ENCODE measurements at places on chromosomes 1 and 21.

DNA sequence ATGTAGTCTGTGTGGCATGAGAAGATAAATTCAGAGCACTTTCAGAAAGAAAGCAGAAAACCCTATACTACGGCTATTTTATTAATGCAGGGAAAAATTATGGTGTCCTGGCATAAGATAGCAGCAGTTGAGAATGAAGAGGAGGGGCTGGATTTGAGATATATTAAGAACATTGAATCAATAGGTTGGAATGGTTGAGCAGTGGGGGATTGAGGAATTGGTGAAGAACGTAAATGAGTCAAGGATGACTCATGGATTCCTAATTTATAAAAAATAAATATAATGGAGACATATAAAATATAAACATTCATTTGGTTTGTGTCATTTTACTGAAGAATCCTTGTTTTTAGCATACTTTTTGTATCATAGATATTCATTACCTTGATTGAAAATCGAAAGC lies 234.3 kb upstream of the ADAMTS5 start:
- DNase-seq: peak; percentile 49

- DNase-seq: no peak
These were observed 18.7 kb upstream of the CSF1 start for GRCh38 chr1:109891930-109892329.

DNA sequence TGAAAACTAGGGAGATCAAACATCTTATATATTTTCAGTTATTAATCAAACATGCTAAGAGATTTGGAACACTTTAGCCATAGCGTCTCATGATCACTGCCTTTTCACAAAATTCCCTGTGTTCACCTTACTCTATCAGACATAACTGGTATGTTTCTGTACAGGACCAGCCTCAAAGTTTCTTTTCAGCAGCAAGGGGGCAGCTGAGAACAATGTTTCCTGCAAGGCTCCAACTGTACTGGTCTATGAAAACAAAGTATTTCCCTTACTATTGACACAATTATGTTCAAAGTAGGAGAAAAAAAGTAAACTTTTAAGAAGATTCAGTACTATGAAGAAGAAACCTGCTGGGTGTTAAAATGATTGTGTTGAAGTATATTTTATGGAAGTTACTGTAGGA lies 98.5 kb downstream of the ATF6 start:
- DNase-seq: no peak

- no peak for DNase-seq
These were observed 18.7 kb downstream of the TRABD2B start for GRCh38 chr1:47978486-47978885.

DNA sequence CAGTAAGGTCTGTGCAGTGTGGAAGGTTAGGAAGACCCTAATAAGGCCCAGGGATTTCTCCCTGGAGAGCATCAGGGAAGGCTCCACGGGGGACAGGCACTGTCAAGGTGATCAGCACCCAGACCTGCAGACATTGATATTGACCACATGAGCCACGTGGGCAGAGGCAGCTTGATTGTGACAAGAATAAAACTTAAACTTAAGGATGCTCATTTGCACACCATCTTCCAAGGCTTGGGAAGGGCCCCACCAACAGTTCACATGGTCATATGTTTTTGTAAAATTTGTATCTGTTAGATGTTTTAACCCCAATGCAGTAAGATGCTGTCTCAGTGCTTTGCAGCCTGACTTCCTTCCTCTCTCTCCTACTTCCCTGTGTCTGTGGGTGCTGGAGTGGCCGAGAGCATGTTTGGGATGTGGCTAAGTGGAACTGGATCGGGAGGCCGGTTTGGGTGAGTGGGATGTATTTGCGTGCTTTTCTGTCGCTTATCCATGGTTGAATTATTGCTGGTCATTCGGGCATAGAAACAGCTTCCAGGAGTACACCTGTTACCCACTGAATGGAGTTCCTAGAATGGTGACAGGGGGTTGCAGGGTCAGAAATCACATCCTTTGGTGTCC lies 49.8 kb upstream of the OLIG2 start:
- DNase-seq: no peak

DNA sequence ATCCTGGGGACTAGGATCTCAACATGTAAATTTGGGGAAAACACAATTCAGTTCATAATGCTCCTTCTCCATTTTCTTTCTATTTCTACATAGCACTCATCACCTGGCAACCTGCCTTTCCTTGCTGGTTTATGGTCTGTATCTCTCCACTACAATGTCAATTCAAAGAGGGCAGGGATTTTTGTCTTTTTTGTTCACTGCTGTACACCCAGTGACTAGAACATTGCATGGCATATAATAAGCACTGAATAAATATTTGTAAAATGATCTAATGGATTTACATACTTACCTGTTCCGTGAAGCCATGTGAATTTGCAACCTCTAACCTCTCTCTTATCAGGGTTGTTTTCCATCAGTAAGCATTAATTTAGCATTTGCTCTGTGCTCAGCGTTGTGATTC lies 27.4 kb upstream of the TBX15 start:
- no peak for DNase-seq

GRCh38 chr1:203328714-203329122 lies 22.2 kb downstream of the FMOD start:
- no peak for DNase-seq

DNA sequence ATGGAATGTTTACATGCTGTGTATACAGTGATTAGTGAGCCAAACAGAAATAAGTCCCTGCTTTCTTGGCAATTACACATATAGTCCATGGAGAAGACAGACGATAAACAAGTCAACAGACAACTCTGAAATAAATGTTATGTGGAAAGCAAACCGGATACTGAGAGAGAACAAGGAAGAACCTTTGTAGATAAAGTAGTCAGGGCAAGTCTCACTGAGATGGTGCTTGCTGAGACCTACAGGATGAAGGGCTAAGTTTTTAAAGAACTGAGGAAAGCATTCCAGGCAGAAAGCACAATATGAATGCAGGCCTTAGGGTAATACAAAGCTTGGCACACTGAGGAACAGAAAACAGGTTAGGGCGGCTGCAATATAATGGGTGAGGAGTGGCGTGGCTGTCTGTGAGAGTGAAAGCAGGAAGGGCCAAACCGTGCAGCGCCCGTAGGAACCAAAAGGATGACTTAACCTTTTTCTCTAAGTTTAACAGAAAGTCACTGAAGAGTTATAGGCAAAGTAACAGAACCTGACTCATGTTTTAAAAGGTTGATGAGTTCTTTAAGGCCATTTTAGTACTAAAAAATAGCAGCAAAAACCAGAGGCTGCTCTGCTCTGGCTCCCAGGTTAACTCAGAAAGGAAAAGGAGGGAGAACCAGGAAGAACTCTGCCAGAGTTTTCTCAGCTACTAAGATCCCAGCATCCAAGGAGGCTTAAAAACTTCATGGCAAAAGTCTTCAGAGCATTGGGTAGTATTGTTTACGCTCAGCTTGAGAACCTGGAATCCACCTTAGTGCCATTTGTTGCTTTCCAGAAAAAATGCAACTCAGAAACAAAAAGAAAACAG lies 8.7 kb upstream of the TTF2 start:
- no peak for DNase-seq

DNA sequence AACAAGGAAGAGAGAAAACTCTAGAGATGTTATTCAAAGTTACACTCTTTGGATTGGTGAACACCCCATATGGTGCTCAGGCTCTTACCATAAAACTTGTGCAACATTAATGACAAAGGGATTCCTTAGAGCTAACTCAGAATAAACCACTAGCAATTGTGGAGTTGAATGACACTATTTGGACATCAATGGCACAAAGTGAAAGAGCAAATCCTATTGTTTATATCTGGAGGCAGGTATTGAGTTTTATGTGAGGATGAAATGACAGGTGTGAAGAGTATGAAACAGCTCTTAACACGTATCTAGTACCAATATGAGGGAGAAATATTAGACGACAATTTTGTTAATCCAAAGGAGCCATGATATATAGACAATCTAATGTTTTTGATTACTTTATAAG lies 584.9 kb upstream of the PBX1 start:
- no peak for DNase-seq

DNA sequence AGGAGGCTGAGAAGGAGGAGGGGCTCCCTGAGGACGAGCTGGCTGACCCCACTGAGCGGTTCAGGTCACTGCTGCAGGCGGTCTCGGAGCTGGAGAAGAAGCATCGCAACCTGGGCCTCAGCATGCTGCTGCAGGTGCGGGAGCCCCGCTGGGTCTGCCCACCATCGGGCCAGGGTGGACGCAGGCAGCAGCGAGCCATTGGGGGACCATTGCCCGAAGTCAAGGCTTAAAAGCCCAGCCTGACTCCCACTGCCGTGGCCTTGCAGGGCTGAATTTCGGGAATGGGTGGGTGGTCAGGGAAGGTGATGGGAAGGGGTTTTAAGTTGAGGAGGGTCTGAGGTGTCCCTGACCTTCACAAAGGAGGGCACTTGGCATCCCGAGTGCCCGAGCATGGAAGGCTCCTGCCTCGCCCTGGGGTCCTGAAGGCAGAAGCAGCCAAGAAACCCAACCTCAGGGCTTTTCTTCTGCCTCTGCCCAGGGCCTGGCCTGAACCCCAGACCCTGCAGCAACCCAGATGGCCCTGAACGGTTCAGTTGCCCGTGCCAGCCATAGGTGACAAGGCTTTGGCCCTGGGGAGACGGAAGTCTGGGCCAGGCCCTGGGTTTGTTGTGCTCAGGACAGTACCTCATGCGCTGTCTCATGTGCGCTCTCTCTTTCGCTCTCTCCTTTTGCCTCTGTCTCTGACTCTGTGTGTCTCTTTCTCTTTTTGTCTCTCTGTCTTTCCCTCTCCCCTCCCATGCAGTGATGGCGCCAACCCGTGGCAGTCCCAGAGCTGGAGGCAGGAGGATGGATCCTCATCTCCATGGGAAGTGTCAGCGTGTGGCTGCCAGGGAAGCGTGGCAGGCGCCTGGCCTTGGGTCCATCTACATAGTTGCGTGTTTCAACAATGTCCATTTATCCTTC lies 6.2 kb downstream of the RNF187 start:
- DNase-seq: no peak

DNA sequence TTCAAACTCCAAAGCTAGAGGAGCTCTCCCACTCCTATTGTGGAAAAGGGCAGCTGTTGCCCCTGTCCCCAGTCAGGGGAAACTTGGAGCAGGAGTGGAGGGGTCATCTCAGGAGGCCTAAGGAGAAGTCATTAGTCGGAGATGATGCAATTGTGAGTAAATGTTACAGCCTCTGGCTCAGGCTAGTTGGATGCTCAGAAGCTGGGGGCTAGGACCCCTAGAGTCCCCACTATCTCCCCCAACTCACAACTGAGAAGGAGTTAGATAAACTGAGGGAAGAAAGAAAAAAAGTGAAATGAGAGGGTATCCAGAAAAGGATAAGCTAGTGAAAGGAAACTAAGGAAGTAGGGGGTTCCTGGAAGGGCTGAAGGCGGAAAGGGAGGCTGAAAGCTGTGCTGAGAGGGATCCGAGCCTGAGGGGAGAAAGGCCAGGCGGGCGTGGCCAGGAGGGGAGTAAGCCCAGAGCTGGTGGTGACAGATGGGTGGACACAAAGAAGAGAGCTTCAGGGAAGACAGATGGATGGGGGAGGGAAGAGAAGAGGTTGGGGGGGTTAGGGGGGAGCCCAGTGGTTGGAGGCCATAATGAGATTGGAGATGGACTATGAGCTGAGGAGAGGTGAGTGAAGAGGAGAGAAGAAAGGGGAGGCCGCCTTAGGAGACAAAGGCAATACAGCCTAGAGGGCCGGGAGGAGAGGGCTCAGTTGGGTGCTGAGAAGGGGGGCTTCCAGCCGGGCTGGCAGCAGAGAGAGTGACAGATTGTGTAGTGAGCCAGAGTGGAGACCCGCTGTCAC lies 4.5 kb upstream of the NHLH1 start:
- no peak for DNase-seq

Data from fibroblast of skin of left biceps (primary cell).